ENCODE measurements at places on chromosomes 13 and 19. TPM values are rescaled to one million over a fixed set of nuclear protein-coding genes. Genes with fewer than 3 reads are reported as not detected.

Gene CGB5
- polyA plus RNA-seq = not detected

DNA sequence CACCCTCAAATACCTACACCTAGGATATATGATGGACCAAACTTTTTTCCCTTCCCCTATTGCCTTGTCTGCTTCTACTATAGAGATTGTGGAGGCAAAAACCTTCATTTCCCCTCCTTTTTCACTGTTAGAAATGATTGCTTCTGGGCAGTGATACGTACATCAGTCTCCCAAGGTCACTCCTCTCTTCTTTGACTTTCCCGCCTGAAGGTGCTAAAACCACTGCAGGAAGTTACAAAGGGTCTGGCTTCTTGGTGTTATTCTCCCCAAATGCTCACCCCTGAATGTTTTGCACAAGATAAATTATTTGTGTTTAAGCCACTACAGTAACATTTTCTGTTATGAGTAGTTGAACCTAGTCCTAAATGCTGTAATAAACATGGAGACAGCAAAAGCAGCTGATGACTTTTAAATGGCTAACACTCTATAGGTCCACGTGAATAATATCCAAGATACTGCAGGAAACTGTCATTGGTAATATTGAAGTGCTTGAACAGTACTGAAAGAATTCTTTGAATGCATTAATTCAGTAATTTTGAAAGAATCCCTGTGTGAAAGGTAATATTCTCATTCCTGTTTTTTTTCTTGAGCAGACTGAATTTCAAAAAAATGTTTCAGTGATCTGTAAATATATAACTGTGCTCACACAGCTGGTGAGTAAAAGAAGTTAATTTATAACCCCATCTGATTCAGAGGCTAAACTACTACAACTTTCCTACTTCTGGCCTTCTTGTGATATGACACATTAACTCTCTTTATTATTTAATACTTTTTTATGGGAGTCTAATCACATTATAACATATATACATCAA is 865.1 kb downstream of the EFNB2 start:
- DNase-seq = no peak

DNA sequence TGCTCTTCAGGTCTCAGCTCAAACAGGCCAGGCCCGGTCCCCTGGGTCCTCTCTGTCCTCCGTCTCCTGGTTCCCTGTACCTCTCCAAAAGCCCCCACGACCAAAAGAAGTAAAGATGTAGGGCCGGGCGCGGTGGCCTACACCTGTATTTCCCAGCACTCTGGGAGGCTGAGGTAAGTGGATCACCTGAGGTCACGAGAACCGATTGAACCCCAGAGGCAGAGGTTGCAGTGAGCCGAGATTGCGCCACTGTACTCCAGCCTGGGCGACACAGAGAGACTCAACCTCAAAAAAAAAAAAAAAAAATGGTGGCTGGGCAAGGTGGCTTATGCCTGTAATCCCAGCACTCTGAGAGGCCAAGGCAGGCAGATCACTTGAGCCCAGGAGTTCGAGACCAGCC is 22.0 kb upstream of the BCL3 start:
- no peak for DNase-seq

DNA sequence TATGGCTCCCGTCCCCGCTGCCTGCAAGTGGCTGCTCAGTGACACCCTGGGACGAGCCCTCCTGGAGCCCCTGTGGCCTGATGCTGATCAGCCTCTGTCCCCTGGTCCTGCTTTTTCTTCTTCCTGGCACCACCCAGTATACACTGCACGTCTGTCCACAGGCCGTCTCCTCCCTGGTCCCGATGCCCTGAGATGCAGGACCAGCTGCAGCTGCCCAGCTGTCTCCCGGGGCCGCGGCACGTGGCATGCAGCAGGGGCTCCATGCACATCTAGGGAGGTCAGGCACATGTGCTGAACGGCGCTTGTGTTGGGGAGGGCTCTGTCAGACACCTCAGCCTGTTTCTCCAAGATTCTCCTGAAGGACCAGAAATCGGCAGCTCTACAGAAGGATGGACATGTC is 30.2 kb downstream of the ZFR2 start:
- no peak for DNase-seq

Gene C2CD4C
- polyA plus RNA-seq = 0.92 TPM

DNA sequence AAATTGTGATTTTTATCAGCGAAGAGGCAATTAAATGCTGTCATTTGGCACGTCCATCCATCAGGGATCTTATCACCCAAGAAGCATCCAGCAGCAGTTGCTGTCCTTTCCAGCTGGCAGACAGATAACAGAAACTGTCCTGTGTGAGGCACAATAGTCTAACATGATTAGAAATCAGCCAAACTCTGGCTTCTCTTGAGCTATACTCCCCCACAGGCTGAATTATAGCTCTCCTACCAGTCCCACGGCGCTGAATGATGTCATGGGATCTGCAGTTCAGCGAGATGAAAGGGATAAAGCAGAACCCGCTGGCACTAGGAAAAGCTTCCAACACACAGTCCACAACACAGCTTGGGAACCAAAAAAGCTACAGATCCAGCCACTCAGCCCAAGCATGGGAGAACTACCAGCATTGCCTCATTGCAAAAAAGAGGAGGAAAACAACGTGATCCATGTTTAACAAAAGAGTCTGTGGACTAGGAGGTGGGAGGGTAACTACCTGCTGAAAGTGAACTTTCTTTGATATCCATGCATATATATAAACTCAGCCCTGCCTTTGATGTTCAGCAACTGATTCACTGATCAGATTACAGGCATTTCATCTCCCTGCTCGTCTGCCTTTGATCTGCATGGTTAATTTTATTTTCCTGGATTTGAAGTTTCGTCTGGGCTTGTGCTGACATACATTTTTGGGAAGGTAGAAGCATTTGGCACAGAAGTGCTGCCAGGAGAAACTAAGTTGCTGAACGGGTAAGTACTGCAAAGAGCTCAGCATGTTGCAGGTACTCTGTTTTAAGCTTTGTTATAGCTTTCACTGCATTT is at the start of gene TNFRSF19:
TNFRSF19 (plus strand) TSS at position 314 of the 822 bp plus-strand sequence. CDS start 19,772 bp downstream, outside the sequence.
- no peak for DNase-seq

- no peak for DNase-seq
Observed at GRCh38 chr19:19406878-19407632, 1.6 kb downstream of the GATAD2A start.

DNA sequence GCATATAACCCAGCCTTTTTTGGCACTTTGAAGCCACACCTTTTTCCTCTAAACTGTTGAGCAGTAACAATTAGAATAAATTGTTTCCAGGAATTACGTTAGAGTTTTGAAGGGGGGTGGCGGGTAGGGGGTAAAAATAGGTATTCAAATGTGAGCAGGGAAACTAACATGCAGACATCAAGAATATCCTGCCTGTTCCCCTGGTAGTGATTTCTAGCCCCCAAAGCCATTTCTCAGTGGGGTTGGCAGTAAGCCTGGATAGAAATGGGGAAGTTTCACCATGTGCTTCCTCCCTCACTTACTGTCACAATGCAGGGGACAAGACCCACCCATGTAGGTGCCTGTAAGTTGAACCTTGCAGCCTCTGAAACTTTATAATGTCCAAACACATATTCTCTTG is 3.8 kb downstream of the DOCK9 start:
- DNase-seq = no peak

Gene CAPNS1
- 464 TPM for polyA plus RNA-seq

Gene ZNF177
- polyA plus RNA-seq = 5.5 TPM

- no peak for DNase-seq
Observed at GRCh38 chr19:14073925-14074838, 1.6 kb downstream of the MISP3 start.

GRCh38 chr13:70520275-70521036 is 412.2 kb upstream of the KLHL1 start:
- DNase-seq = no peak

GRCh38 chr13:29481603-29482002 is 113.9 kb downstream of the SLC7A1 start:
- no peak for DNase-seq

- no peak for DNase-seq
Observed at GRCh38 chr13:46846726-46847125, 49.8 kb upstream of the ESD start.

DNA sequence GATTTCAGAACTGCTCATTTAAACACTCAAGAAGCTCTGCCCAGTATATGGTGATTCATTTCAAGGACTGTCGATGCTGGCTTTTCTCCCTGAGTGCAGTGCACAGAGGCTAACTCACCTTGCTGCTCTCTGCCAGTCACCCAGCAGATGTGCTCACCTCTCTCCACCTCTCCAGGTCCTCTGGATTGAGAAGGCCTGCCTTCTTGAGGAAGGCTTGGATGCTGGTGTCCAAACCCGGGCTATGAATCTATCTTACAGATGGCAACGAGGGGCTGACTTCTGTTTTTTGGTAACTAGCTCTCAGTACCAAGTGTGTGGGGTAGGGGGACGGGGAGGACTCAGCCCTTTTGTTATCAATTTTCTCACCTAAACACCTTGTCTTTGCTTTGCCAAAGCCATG is 47.6 kb downstream of the TEX29 start:
- no peak for DNase-seq

Gene SBSN
- not detected for polyA plus RNA-seq

Gene KLF2
- 48.2 TPM for polyA plus RNA-seq

GRCh38 chr13:43441899-43442499 is 344.8 kb downstream of the ENOX1 start:
- no peak for DNase-seq

Gene UQCRFS1
- 35.8 TPM for polyA plus RNA-seq

Gene GNG7
- polyA plus RNA-seq = 2.4 TPM

DNA sequence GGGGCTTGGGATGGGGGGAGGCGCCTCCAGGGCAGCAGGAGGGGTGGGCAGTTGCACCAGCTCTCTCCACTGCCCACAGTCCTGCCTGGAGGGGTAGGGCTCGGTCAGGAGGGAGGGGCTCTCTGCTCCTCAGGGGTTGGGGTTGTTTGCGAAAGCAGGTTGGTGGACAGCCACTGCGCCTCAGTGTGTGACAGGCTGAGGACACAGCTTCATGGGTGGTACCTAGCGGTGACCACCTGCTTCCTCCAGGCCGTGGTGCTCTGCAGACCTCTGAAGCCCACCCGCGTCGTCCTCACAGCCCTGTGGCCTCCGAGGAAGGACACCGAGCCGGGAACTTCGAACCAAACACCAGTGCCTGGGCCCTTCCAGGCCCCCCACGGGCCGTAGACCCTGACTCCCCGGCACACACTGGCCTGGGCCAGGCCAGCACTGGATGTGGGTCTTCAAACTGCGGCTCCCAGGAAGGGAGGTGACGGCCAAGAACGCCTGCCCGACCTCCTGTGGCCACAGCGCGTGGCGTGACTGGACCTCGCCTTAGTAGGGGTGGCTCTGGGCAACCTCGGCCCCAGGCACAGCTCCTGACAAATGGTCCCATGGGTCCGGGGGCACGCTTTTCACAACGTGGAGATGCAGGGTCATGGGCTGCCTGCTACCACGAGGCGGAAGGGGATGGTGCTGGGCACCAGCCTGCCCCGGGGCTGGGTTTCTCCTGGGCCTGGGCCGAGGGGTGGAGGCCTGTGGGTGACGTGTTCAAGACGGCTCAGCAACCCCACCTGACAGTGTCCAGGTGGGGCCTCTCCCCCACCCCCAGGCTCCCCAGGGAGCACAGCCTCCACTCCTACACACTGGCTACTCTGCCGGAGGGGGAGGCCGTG is 173.2 kb downstream of the KDM4B start:
- DNase-seq = no peak

- DNase-seq = no peak
Observed at GRCh38 chr19:19826875-19827274, 5.3 kb upstream of the ZNF506 start.

DNA sequence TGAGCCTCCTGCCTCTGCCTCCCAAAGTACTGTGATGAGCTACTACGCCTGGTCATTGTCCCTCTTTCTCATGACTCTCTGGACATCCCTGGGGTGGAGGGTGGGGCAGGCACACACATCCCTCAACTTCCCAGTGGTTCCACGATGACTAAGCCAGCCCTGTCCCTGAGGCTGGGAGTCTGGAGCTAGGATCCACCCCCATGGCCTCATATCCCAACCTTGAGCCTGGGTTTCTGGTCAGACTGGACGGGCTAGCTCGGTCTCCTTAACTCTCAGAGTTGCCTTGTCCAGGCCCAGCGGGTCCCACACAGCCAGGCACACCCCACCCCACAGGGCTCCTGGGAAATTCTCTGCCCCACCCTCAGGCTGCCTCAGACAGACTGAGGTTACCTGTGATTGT is 19.6 kb downstream of the IER2 start:
- DNase-seq = no peak

GRCh38 chr19:39514840-39515550 is at the start of gene SELENOV:
TSS of gene SELENOV (plus strand) at chr19:39515139. CDS start at chr19:39515213, 74 bp downstream.
- DNase-seq = no peak

GRCh38 chr19:28961772-28962500 is 251.0 kb downstream of the UQCRFS1 start:
- no peak for DNase-seq

Gene WDR88
- 0.56 TPM for polyA plus RNA-seq

Gene PCSK4
- 1.4 TPM for polyA plus RNA-seq

DNA sequence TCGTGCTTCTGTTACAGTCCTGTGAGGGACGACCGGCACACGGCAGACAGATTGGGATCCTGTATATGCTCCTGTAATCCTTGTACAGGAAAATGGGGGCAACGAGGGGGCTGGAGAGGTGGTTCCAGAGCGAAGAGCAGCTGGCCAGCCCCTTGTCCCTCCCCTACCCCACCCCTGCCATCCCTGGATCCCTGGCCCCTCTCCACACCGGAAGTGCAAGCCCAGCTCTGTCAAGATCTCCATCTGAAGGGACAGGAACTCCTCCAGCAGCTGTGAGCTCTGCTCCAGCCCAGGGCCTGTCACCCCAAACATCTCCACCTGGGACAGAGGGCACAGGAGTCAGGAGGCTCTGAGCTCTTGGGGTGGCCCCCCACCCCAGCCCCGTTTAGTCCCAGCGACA is 5.5 kb upstream of the CCER2 start:
- no peak for DNase-seq

- DNase-seq = no peak
Observed at GRCh38 chr19:35141837-35142605, 1.0 kb upstream of the FXYD7 start.

DNA sequence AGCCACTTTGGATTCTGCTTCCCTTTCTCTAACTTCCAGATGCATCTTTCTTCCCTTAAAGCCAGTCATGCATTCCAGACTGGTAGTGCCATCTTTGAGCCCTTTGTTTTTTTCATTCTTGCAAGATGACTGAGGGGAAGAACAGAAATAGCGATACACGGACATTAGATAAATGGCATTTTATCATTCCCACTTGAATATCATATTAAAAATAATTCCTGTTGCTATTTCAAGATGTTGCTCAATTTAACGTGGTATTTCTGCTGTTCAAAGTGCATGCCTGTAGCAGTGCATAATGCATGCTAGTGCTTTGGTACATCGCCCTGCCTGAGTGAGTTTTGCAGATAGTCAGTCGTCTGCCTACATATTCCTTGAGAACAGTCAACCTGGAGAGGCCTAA is 140.6 kb upstream of the FRY start:
- no peak for DNase-seq

Gene UNC13A
- polyA plus RNA-seq = 0.10 TPM
